T-helper 2 cell (primary cell): ENCODE measurements at places on chromosomes 5 and 9.

DNA sequence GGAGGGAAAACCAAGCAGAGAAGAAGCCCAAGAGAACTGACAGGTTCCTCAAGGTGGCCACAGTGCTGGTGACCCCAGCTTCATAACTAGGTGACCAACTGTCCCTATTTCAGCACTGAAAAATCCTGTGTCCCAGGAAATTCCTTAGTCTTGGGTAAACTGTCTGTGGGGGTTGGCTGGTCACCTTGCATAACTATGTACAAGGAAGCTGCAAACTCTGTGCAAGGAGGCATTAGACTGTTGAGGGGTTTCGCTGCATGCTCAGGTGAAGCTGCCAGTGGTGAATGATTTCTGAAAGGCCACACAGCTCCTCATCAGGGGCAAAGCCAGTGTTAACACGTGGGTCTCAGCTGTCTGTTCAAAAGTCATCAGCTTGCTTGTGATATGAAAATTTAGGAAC is 36.9 kb downstream of the PCSK5 start:
- DNase-seq, result no peak

- DNase-seq, result no peak
These were observed 1010.1 kb downstream of the EFNA5 start for GRCh38 chr5:106660681-106661080.

DNA sequence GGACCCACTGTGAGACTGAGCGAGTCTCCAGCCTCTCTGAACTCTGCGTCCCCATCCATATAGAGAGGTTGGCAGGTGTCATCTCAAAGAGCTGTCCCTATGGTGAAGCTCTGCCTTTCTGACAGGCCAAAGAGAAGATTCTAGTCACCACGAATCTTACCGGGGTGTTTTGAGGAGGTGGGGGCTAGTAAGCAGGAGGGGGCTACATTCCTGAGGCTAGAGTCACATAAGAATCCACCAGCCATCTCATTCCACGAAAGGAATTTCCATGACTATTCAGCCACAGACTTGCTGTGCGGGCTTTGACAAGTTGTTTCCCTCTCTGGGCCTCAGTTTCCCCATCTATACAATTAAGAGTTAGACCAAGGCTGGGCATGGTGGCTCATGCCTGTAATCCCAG is 16.3 kb downstream of the PDGFRB start:
- no peak for DNase-seq

GRCh38 chr9:6440405-6440804 is 27.4 kb downstream of the UHRF2 start:
- DNase-seq, result no peak

- no peak for DNase-seq
These were observed 36.6 kb upstream of the ITGA1 start for GRCh38 chr5:52751137-52751536.

- peak; percentile 7 for DNase-seq
These were observed 29.2 kb upstream of the ARHGEF28 start for GRCh38 chr5:73596705-73597328.

DNA sequence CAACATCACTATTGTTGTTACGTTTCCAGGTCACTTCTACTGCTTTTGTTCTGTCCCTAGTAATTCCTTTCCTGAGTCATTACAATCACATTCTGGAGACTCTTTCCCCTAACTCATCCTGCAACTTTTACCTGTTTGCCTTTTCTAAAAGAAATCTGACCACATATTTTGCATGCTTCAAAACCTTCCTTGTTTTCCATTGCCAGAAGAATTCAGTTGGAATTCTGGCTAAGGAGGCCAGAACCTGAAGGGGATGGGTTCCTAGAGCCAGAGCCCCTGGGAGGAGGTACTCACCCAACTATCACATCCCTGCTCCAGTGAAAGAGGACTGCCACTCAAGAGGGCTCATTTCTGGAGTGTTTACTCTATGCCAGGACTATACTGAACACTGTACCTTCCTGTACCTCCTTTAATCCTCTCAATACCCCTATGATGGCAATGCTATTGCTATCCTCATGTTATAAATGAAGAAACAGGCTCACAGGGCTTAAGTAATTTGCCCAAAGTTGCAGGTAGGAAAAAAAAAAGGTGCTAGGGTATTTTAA is 42.8 kb upstream of the MAST4 start:
- no peak for DNase-seq

DNA sequence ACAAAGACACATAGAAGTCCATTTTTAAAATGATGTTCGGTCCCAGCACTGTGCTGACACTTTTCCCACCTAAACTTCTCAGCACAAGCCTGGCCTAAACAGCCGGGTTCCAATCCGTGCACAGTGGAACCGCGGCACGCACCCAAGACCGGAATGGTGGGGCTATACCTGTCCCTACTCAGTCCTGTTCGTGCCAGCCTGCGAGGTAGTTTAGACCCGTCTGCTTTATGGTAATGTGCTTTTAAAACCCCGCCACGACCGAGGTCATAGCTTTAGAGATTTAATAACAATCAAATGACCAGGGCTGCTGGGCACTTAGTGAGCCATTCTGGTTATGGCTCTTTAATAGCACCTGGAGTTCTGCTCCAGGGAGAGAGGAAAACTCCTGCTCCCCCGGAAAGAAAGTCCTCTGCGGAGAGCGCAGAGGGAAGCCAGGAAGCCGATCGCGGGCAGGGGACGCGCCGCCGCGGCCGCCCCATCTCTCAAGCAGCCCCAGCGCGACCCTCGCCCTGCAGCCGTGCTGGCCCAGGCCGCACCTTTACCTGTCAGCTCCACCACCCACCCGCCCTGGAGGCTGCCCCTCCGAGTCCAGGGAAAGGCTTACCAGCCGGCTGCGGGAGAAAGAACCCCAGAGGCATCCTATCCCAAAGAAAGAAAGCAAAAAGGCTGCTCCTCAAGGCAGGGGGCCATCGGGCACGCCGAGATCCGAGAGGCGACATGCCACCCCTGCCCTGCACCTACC is 511 bp downstream of the ARL15 start:
- peak; percentile 13 for DNase-seq

DNA sequence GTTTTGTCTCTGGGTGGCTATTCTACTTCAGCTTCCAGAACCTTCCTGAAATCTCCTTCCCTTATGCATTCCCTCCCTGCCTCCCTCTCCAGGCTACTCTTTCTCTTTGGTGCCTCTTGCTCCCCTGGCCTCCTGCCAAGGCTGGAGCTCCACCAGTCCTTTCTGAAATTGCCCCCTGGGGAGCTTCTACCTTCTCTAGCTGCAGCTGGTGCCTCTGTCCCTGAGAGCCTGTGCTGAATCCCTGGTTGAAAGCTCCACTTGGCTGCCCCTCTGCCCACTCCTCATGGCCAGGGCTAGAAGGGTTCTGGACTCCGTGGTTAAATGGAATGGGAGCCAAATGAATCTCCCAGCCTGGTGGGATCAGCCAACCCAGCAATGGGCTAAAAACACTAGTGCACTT is 80.1 kb downstream of the COL15A1 start:
- DNase-seq, result no peak

DNA sequence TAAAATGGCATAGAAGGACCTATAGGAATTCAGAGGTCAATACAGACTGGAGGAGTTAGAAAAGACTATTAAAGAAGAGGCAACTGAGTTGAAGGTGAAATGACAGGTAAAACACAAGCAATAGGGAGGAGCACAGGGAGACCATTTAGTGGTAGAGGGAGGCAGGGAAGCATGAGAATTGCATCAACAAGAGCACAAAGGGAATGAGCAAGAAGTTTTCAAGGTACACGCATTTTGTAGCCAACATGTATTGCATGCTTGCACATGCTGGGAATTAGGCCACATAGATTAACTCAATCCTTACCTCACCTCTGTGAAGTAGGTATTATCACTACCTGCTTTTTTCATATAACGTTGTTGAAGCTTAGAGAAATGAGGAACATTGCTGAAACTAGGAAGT is 42.3 kb downstream of the PLPP1 start:
- no peak for DNase-seq

- no peak for DNase-seq
These were observed 4.2 kb upstream of the NFIL3 start for GRCh38 chr9:91427873-91428272.

- DNase-seq, result no peak
These were observed 99.2 kb downstream of the ADAMTS12 start for GRCh38 chr5:33792559-33792958.
